ENCODE measurements at places on chromosomes 3 and 15. TPM values are rescaled to one million over a fixed set of nuclear protein-coding genes. Genes with fewer than 3 reads are reported as not detected.

DNA sequence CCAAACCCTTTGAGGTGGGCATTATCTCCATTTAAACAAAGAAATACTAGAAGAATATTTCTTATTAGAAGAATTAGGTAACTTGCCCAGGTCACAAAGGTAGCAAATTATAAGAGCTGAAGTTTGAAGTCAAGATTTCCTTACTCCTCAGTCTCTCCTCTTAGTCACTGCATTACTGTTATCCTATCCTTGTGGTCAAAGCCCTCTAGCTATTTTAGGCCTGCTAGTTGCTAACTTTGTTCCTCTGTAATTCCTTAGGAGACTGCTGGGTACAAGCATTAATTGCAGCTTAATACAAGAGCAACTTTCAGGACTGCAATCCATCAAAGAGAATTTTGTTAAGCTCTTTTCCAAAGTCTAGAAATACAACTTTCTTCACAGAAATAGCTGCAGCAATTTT, 528.2 kb downstream of the ZIC1 start:
- no peak for DNase-seq

IL17RE gene
- polyA plus RNA-seq = 2.0 TPM

GRCh38 chr3:102302020-102302419, 132.8 kb upstream of the ZPLD1 start:
- no peak for DNase-seq

GRCh38 chr3:56573501-56573900, 16.5 kb downstream of the CCDC66 start:
- DNase-seq = no peak

- DNase-seq = no peak
Measured at GRCh38 chr15:29921130-29921601, 98.9 kb upstream of the TJP1 start.

DNA sequence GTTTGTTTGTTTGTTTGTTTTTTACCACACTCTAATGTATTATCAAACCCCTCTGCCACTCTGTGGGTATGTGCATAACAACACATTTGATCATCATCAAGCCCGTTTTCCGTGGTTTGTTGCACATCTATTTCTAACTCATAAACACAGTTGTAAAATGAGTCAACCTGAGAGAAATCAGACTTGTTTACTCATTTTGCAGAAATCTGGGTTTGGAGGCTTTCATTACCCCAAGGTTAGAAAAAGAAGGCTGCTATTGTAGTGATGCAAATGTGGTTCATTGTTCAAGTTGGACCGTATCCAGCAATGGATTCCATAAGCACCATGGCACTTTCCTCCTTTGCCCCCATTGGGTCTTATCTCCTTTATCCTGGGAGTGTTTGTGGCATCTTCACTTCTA, 353.2 kb upstream of the SOX2 start:
- DNase-seq = no peak

ANKRD63 gene
- not detected for polyA plus RNA-seq

THBS1 gene
- 686 TPM for polyA plus RNA-seq

DNA sequence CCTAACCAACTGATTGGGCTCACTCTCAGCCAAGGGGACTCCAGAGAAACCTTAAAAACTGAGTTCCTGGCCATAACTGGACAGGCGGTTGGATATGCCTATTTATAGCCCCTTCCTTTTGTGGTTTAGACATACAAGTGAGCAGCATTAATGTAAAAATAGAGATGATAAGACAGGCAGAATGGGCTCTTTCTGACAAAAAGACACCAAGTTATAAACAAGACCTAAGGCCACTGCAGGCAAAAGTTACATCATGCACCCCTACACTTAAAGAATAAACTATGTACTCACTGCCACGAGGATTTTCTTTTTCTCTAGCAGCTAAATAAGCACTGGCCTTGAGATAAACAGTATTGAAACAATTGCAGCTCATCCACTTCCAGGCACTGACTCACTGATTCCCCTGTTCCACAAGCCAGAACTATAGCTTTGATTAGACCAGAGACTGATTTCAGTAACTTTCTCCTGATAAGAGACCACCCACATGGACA, 30.1 kb downstream of the SUCNR1 start:
- peak; percentile 67 for DNase-seq

DNA sequence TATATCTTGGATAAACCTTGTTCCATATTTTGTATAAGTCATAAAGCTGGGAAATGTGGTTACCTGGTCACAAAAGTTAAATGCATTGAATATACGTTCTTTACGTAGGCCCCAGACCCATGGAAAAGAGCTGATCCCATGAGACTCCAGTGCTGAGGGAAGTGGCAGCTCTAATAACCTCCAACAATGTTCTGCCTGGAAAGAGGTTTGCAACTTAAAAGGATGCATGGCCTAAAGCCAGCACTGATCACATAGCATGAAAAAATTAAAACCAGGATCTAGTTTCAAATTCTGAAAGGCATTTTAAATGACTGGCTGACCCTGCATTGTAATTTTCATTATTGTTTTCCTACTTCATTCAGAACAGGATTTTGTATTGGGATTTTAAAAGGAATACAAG, 27.9 kb upstream of the STRIT1 start:
- DNase-seq = no peak

- no peak for DNase-seq
Measured at GRCh38 chr3:171442184-171442583, 18.0 kb downstream of the TNIK start.

GRCh38 chr15:37031198-37031597, 69.2 kb downstream of the MEIS2 start:
- peak; percentile 83 for DNase-seq

DNA sequence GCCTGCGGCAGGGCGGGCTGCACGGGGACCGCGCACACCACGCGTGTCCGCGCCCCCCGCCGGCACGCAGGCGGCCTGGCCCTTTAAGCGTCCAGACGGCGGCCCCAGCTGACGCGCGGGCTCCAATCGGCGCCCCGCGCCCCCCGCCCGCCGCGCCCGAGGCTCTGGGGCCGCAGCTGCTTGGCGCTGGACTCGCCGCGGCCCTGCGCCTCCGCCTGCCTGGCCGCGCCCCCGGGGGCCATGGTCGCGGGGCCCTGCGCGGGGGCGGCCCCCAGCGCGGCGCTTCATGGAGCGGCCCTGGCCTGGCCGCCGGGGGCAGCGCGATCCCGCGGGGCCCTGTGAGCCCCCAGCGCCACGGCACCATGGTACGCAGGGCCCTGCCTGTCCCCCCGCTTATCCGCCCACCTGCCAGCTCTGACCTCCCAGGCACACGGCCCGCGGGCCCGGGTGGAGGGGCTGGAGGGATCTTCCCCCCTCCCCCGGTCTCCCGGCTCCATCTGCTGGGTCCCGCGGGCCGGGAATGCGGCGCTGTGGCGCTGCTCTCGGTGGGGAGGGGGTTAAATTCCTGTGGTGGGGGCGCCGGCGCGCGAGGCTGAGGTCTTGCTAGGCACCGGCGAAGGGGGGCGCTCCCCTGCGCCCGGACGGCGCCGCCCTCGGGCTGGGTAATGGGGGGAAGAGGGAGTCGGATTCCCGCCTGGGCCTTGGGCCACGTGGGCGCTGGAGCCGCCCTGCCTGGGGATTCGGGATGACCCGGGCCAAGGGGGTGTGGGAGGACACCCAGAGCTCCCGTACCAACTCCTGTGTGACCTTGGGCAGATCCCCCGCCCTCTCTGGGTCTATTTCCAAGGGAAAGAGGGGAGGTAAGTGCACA, 1.1 kb downstream of the ZBTB47 start:
- DNase-seq = no peak

TMC3 gene
- not detected for polyA plus RNA-seq

DNA sequence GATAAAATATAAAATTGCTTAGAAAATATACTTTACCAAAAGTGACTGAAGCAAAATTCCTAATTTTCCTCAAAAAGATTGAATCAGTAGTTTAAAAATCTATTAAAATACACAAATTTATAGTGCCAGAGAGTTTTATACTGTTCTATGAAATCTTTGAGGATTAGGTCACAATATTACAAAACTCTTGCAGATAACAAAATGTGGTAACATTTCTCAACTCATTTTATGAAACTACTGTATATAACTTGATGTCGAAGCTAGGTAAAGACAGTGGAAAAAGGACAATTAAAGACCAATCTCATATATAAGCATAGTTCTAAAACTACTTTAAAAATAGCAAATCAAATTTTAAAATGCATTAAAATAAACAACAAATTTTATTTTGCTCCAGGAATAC, 15.9 kb downstream of the VEPH1 start:
- no peak for DNase-seq

STAB1 gene
- polyA plus RNA-seq = not detected

NMNAT3 gene
- polyA plus RNA-seq = 0.22 TPM
